HFFc6 (cell line): ENCODE measurements at places on chromosomes 1 and 21. TPM values are rescaled to one million over a fixed set of nuclear protein-coding genes. Genes with fewer than 3 reads are reported as not detected.

Gene KCNH1
- total RNA-seq = 0.90 to 1.3 TPM (median 1.1 TPM) in 3 replicates

Gene NBL1
- 89.6 to 184 TPM (median 176 TPM) in 3 replicates for total RNA-seq

Gene LHX8
- total RNA-seq = not detected in 2 replicates

Gene SERPINC1
- total RNA-seq = 0.21 to 0.31 TPM in 2 of 3 replicates, not detected in the other

Gene ANGPTL7
- not detected in 3 replicates for total RNA-seq

Gene GPR52
- total RNA-seq = not detected in 3 replicates

GRCh38 chr1:6373961-6374720 is 19.4 kb downstream of the ACOT7 start:
- H3K4me1 ChIP-seq = 0 out of 2 replicates have a peak, but pooled peaks cover 4% of the 10 kb centered on the region
- H3K27me3 ChIP-seq = peaks cover 4% of the 10 kb centered on the region; the same call in 1 of the 2 replicates
- DNase-seq = no peak
- no peak overlapping the region for H3K27ac ChIP-seq

- peaks cover 79% of the 10 kb centered on the region for H3K4me1 ChIP-seq
- no peaks in the 10 kb centered on the region for H3K36me3 ChIP-seq
- H3K4me3 ChIP-seq = peak overlapping the region; percentile 77
- peaks cover 3% of the 10 kb centered on the region; the same call in 1 of the 2 replicates for H3K27me3 ChIP-seq
Measured at GRCh38 chr1:221439747-221440501, 302.0 kb downstream of the DUSP10 start.

GRCh38 chr21:39004634-39005501 is 178.4 kb downstream of the PSMG1 start:
- peak overlapping the region; percentile 80 for H3K27ac ChIP-seq
- no peaks in the 10 kb centered on the region; the same call in 1 of the 2 replicates for H3K36me3 ChIP-seq
- peak overlapping the region; percentile 44; the same call in 1 of the 2 replicates for H3K4me3 ChIP-seq
- 0 out of 2 replicates have a peak, but pooled peaks cover 4% of the 10 kb centered on the region for H3K27me3 ChIP-seq
- DNase-seq = no peak

DNA sequence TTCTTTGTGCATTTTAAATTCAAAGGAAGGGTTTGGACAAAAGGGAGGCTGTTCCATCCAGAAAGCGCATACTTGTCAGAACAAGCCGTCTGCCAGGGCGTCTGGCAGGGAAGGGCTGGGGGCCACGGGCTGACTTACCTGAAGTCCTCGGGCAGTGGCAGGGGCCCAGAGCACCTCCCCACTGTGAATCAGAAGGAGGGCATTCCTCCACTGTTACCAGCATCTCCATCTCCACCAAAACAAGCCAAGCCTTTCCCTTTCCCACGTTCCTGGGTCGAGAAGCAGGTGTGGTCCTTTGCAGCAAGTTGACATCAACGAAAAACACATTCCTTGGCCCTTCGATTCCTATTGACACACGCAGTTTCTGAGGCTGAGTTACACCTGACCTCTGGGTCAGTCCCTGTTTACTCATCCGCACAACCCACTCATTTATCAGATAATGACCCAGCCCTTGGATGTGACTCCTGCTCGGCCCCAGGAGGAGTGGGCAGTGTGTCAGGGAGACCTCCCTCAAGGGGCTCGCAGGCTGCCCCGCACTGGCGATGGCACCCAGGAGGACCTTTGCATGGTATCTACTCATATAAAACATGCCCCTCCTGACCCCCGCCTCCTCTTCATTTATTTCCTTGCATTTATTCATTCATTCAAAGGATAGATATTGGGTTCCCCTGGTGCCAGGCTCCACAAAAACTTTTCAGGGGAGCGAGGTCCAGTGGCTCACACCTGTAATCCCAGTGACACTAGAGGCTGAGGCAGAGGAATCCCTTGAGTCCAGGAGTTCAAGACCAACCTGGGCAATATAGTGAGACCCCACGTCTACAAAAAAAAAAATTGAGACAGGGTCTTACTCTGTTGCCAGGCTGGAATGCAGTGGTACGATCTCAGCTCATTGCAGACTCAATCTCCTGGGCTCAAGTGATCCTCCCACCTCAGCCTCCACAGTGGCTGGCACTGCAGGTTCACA is 60.2 kb downstream of the TOMM20 start:
- peaks cover 42% of the 10 kb centered on the region for H3K4me1 ChIP-seq
- peak; percentile 58 for DNase-seq
- peak overlapping the region; percentile 97 for H3K27ac ChIP-seq

- H3K27me3 ChIP-seq = no peaks in the 10 kb centered on the region
- no peak overlapping the region for H3K4me3 ChIP-seq
- H3K36me3 ChIP-seq = peaks cover 51% of the 10 kb centered on the region
- no peak for DNase-seq
Measured at GRCh38 chr21:37157938-37158337, 84.9 kb downstream of the TTC3 start.

- no peak overlapping the region for H3K27ac ChIP-seq
- no peak overlapping the region for H3K4me3 ChIP-seq
- no peaks in the 10 kb centered on the region for H3K36me3 ChIP-seq
- H3K4me1 ChIP-seq = peaks cover 8% of the 10 kb centered on the region
Measured at GRCh38 chr1:202659541-202659940, 50.7 kb downstream of the SYT2 start.

GRCh38 chr21:14603202-14603601 is 57.1 kb upstream of the SAMSN1 start:
- no peak overlapping the region for H3K4me3 ChIP-seq
- no peak overlapping the region for H3K27ac ChIP-seq
- no peaks in the 10 kb centered on the region for H3K36me3 ChIP-seq
- peak; percentile 7 for DNase-seq

- no peaks in the 10 kb centered on the region for H3K36me3 ChIP-seq
- no peak overlapping the region for H3K27ac ChIP-seq
- DNase-seq = peak; percentile 60
- H3K4me1 ChIP-seq = peaks cover 36% of the 10 kb centered on the region
Measured at GRCh38 chr1:185400052-185400451, 83.0 kb upstream of the IVNS1ABP start.

DNA sequence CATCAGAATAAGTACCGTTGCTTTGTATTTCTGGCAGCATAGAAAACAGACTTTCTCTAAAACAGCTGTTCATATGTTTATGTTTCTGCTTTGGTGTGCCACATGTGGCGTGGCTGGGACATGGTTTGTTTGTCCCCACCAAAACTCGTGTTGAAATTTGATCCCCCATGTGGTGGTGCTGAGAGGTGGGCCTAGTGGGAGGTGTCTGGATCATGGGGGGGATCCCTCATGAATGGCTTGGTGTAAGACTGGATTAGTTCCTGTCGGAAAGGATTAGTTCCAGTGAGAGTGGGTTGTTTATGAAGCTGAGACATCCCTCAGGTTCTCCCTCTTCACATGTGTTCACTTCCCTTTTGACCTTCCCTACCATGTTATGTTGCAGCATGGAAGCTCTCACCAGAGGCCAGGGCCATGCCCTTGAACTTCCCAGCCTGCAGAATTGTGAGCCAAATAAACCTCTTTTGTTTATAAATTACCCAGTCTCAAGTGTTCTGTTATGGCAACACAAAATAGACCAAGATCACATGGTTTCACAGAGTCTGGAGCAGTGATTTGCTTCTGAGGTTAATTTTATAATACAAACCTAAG is 17.9 kb upstream of the H3-3A start:
- no peak overlapping the region for H3K27ac ChIP-seq
- no peak overlapping the region for H3K4me3 ChIP-seq

- H3K27me3 ChIP-seq = peaks cover 4% of the 10 kb centered on the region
- peaks cover 46% of the 10 kb centered on the region for H3K4me1 ChIP-seq
- H3K36me3 ChIP-seq = peaks cover 34% of the 10 kb centered on the region
- no peak for DNase-seq
- H3K4me3 ChIP-seq = no peak overlapping the region
- H3K27ac ChIP-seq = peak overlapping the region; percentile 75
Measured at GRCh38 chr1:205304046-205304694, 17.4 kb downstream of the NUAK2 start.

GRCh38 chr1:64624218-64624713 is 120.6 kb upstream of the RAVER2 start:
- no peak overlapping the region for H3K27ac ChIP-seq
- no peaks in the 10 kb centered on the region for H3K27me3 ChIP-seq
- peak; percentile 1 for DNase-seq
- H3K4me3 ChIP-seq = no peak overlapping the region
- H3K36me3 ChIP-seq = no peaks in the 10 kb centered on the region
- H3K4me1 ChIP-seq = peaks cover 12% of the 10 kb centered on the region; the same call in 1 of the 2 replicates

DNA sequence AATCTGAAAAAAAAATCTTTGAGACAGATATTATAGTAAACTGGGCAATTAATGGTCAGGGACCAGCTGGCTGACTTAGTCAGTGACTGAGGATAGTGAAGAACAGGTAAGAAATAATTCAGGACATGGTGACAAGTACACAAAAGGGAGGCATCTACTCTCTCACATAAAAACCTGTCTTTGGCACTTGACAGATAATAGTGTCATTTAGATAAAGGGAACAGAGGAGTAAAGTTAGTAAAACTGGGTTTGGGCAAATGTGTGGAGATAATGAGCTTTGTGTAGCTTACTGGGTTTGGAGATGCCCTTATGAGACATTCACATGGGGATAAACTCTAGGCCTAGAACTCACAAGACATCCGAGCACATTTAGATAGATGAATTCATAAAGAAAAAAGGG is 4.0 kb downstream of the SSX2IP start:
- peaks cover 57% of the 10 kb centered on the region for H3K4me1 ChIP-seq
- H3K4me3 ChIP-seq = peak overlapping the region; percentile 91
- peaks cover 43% of the 10 kb centered on the region for H3K36me3 ChIP-seq
- H3K27ac ChIP-seq = no peak overlapping the region
- H3K27me3 ChIP-seq = peaks cover 2% of the 10 kb centered on the region; the same call in 1 of the 2 replicates
- no peak for DNase-seq
